Activated T-cell treated with anti-CD3 and anti-CD28 coated beads, Interleukin-2, amount 50 U/mL, for 1 hour (primary cell): ENCODE measurements at places on chromosomes 12 and 14.

DNA sequence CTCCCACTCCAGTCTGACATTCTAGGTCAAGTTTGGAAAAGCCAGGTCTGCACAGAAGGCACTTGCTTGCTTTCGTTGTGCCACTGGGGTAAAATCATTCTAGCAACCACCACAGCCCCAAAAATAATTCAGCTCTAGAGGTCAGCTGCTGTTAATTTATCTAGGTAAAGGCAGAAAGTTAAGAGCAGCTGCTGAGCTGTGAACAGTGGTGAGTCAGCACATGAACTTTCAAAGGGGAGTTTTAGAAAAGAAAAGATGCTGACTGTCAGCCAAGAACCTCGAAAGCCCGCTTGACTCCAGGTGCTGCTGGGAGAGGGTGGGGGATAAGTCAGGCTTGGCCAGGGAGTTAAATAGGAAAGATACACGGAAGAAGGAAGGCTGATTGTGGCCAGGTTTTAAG is 12.7 kb downstream of the CCDC197 start:
- DNase-seq, result no peak

DNA sequence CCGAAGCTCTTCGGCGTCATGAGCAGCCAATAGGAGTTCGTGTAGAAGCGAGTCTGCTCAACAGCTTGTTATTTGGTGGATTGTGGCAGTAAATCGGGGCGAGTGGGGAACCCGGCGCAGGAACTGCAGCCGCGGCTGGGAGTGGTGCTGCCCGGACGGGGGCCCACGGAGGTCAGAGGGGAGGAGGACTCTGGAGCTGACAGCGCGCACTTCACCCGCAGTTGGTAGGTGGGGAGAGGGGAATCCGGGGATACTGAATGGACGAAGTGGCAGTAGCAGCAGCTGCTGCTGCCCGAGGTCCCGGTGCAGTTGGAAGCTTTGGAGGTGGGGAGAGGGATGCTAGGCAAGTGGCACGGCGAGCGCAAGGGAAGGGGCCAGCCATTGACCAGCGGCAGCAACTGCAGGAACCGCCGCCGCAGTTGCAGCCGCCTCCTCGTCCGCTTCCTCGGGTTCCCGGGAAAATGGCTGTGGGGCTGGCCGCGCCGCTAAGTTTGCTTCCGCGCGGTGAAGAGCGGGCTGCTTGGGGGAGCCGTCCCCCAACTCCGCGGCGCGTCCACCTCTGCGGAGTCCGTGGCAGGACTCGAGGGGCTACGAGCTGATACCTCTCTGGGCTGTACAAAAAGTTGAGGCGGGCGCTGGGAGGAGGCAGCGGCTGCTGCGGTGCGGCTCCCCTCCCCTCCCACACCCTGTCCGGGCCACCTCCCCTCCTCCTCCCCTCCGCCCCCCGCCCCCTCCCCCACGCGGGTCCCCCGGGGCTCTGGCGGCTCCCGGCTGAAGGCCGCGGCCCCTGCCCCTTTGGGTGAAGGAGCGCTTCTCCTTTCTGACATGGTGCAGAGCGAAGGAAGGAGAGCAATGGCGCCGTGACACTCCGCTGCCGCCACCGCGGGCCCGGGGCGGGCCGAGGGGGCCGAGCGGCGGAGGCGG is at the start of gene ARID4A:
Gene ARID4A, plus strand, starts transcription at position 79 of the 924 bp plus-strand sequence. CDS start 1,300 bp downstream, outside the sequence.
- peak; percentile 73 for DNase-seq

GRCh38 chr12:115953450-115953849 is 324.0 kb downstream of the MED13L start:
- no peak for DNase-seq

DNA sequence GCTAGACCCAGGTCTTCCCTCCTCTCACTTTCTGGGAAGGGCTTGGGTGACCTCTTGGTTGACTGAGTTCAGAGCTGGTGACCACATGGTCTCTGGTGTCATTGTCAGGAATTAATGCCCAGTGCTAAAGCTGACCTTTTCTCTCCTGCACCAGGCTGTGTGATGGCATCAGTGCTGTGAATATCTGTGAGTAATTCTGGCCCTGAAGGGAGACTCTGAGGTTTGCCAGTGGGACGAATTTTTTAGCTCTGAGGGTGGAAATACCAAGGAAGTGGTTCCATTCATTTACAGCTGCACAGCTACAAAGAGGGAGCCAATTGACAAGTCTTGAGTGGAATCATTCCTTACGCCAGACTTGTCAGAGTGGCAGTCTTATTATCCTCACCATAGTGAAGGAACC is 6.2 kb upstream of the KRT86 start:
- no peak for DNase-seq

DNA sequence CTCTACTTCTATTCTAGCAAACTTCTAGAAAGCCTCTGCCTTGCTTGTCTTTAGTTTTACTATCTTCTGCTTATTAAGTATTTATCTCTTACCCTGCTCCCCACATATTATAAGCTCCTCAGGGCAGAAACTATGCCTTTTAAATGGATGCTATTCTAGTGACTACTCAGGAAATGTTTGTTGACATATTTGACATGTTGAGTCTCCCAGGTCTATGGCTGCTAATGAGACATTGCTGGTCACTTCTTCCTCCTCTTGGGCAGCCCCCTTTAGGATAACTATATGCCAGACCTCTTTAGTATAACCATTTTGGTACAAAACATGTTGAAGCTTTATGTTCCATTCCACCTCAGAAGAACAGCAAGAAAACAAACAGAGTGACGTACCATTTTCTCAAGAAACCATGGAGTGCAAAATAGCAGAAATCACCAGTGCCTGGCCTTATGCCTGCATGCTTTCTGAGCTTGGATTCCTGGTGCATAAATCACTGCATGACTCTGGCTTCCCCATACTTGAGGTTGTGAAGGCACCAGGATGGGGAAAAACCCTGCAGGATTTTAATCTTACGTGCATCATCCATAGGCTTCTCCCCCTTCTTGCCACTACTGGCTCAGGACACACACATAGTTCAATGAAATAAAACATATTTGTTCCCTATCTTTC is 202.6 kb downstream of the TMX1 start:
- no peak for DNase-seq

GRCh38 chr12:44379831-44380230 is 496.3 kb downstream of the NELL2 start:
- no peak for DNase-seq

GRCh38 chr12:130827432-130827831 is 11.6 kb downstream of the STX2 start:
- DNase-seq, result no peak

- no peak for DNase-seq
Observed at GRCh38 chr14:81427348-81428058, 27.4 kb upstream of the STON2 start.

DNA sequence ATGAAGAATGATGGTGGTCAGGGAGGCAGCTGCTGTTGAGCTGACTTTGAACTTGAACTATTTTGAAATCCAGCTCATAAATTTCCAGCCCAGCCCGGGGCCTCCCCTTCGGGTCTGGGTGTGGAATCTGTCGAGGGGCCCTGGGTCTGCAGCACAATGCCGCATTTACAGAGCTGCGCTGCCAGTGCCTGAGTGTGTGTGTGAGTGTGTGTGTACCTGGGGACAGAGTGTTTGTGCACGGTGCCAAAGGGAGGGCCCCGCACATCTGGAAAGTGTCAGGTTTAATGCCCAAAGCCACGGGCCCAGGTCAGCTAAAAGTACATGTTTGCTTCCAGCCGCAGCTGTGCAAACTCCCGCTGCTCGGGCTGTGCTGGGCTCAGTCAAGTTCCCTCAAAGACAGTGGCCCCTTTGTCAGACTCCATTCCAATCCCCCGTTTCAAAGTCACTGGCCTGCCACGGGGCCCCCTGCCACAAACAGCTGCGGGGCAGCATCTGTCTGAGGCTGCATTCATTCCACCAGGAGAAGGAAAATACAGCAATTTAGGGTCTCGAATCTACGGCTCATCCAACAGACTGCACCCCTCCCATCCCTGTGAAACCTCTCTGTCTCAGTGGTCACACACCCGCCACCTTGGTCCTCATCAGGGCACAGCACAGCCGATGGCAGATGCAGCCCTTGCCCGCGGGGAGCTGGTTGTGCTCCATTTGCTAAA is 16.3 kb upstream of the RFLNA start:
- no peak for DNase-seq

DNA sequence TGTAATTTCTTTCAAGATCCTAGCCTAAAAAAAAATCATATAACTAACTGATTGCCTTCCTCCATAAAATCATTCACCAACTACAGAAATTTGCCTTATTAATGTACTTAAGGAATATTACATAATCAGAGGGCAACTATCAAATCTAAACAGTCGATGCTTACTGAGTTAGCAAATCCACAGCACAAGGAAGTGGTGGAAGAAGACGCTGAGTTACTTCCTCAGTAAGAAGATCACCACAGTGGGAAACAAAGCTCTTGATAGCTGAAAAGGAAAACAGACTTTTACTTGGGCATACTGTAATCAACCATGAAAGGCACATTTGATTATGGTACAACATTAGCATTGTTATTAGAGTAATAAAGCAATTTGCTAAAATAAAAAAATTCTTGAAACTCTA is 48.7 kb downstream of the HEATR5A start:
- DNase-seq, result no peak

DNA sequence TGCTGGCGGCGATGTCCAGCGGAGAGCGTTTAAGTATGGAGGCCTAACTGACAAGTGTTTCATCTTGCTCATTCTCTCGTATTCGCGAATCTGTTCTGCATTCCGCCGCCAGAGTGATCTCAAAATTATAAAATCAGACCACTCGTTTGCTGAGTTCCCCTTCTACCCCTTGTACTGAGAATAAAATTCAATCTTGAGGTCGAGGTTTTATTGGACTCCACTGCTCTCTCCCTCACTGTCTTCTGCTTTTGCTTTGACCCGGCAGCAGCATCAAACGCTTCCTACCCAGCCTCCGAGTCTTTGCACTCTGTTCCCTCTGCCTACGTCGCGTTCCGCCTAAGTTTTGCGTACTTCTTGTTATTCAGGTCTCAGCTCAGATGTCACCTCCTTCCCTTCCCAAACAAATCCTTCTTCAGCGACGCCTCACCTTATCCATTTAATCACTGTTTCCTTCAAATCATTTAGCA is 462 bp downstream of the KNTC1 start:
- DNase-seq, result no peak

DNA sequence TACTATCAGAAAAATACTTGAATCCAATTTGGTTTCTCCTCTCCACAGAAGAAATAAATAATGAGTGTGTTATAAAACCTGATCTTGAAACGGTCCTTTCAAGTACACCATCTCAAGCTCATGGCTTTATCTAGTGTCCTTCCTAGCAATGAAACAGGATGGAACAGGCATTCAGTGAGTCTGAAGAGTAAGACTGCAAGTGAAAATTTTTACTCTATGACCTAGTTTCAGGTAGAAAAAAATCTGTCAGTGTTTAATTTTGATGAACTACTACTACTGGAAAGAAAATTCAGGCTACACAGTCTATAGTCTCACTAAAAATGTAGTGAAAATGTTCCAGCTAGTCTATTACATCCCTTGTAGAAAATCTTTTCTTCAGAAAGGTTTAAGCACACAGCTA is 7.7 kb downstream of the CBX5 start:
- no peak for DNase-seq

- no peak for DNase-seq
Observed at GRCh38 chr12:3187846-3188770, 110.9 kb downstream of the TSPAN9 start.

- DNase-seq, result no peak
Observed at GRCh38 chr14:104973135-104973384, 5.1 kb downstream of the AHNAK2 start.

GRCh38 chr12:47032644-47033043 is 46.8 kb upstream of the PCED1B start:
- DNase-seq, result no peak

- no peak for DNase-seq
Observed at GRCh38 chr12:56288705-56289387, 11.3 kb downstream of the CS start.

DNA sequence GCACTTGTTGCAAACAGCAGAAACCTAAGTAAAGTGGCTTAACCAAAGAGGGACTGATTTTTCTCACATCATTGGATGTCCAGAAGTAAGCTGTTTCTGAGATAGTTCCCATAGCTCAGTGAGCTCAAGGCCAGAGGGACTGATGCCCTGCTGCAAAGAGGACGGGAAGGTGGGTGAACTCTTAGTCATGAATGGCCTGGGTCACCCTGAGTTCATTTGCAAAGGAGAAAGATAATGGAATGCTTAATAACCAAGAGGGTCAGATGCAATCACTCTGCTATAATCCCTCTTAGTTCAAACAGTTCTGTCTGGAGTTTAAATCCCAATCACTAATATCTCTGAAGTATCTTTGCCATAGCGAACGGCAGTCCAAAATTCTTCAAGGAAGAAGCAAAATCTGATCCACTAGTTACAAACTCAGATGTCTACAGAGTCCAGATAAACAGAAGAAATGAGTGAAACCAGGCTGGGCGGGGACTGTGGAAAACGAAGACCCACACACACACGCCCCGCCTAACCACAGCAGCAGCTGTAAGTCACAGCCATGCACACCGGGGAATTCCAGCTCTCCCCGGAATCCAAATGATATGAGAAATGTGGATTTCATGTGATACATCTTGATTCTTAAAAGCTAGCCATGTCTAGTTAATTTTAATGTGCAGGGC is 289.5 kb downstream of the TMEM132D start:
- no peak for DNase-seq

DNA sequence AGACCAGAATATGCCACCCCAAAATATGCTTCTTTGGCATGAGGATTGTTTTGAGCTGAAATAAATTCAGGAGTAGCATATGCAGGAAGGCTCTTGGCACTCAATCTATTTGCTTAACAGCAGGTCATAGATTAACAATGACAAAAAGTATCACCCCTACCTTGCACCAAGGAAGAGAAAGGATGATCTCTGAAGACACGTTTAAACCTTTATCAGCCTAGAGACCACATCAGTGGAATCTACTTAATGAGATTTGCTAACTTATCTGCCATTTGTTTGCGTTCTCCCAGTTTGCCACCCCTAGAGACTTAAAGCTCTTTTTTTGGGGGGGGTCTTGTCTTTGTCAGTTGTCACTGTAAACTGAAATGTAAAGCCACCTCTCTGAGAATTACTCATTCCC is 1278.7 kb upstream of the USP15 start:
- DNase-seq, result no peak

DNA sequence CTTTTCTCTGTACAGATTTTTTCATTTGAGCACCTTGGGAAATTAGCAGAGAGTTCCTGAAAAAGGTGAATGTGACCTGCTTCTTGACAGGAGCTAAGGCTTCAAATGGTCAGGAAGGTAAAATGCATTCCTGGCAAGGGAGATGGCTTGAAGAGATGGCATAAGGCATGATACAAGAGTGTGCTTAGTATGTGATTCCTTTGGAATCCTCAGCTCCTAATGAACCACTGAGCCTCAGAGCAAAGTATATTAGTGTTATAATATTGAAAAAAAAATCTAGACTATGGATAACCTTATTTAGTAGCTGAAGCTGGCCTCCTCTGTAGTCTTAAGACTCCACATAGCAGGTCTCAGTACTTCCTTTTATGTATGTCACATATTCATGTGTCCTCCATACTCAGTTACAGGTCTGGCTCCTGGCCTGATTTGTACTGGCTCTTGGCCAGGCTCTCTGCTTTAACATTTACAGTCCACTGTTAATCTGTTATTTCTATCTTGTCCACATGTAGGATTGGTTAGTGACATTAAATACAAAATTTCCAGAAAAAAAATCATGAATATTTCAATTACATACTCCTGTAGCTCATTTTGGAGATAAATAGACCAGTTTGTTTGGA is 17.9 kb downstream of the TOGARAM1 start:
- no peak for DNase-seq

GRCh38 chr14:99758121-99758821 is 34.9 kb upstream of the EML1 start:
- no peak for DNase-seq
